ENCODE measurements at places on chromosomes 16 and 17.

DNA sequence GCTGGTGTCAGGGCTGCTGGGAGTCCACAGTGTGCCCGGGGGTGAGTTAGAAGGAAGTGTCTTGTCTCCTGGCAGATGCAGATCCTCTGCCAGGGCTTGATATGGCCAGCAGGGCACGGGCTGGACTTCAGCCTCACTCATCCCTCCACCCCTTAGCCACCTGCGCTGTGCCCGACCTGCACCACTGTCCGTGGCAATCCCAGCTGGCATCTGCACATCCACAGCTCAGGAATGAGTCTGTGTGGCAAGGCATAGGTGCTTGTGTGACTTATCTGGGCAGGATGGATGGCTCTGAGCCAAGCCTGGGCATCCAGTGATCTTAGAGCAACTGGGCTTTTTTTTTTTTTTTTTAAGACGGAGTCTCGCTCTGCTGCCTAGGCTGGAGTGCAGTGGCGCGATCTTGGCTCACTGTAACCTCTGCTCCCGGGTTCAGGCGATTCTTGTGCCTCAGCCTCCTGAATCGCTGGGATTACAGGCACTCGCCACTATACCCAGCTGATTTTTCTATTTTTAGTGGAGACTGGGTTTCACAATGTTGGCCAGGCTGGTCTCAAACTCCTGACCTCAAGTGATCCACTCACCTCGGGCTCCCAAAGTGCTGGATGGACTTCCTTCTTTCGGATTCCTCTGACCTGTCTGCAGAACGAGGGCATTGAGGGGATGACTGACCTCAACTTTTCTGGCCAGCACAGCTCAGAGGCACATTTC lies 22.5 kb upstream of the CACNG1 start:
- DNase-seq: no peak

- DNase-seq: no peak
Observed at GRCh38 chr17:2903193-2903974, 107.1 kb downstream of the RAP1GAP2 start.

GRCh38 chr16:15880434-15881308 lies 7.7 kb downstream of the CEP20 start:
- no peak for DNase-seq

DNA sequence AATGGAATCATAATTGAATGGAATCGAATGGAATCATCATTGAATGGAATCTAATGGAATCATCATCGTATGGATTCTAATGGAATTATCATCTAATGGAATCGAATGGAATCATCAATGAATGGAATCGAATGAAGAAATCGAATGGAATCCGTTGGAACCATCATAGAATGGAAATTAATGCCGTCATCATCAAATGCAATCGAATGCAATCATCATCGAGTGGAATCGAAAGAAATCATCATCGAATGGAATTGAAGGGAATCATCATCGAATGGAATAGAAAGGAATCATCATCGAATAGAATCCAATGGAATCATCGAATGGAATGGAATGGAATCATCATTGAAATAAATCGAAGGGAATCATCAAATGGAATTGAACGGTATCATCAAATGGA lies 217.2 kb downstream of the SHCBP1 start:
- DNase-seq: no peak

DNA sequence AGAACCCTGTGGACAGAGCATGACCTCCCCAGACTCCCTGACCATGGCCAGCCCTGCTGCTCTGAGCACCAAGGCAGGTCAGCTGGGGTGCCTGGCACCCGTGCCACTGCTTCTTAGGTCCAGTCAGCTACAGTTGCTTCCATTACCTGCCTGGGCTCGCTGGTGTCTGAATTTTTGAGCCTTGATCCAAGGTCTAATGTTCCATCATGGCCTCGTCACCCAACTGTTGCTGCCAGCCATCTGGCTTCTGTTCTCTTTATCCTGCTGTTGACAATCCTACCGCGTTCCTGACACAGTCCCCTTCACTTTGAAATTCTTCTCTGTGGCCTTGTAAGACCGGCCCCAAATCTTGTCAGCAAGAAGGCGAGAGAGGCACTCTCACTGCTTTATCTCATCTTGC lies 16.7 kb downstream of the GLYR1 start:
- no peak for DNase-seq

DNA sequence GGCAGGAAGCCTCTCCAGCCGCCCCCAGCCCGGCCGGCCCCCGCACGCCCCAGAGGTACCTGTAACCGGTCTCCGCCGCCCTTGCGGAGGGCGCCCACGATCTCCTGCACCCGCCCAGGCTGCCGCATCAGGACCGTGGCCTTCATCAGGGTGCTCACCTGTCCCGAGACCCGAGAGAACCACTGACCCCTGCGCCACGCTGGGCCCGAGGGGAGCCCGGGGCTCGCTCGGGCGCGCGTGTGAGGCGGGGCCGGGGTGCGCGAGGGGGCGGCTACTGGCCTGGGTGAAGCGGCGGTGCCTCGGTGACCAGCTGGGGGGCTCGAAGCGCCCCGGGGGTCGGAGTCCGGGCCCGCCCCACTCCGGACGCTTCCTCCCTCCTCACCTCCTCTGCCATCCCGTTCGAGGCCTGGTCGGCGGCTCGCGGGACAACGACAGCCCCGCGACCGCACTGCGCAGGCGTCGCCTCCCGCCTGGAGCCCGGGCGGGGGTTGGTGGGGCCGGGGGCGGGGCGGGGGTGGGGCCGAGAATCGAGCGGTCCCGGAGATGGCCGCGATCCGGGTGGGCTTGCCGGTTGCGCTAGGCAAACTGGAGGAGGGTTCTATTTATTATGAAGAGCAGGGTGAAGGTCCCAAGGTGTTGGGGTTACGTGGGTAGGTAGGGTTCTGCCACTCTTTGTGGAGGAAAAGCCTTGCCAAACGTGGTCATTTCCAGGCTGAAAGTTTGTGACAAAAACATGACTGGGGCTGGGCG lies at the start of gene NT5C3B:
NT5C3B (minus strand) TSS at position 433 of the 750 bp plus-strand sequence; CDS start at position 394, 39 bp downstream.
- peak; percentile 36 for DNase-seq

DNA sequence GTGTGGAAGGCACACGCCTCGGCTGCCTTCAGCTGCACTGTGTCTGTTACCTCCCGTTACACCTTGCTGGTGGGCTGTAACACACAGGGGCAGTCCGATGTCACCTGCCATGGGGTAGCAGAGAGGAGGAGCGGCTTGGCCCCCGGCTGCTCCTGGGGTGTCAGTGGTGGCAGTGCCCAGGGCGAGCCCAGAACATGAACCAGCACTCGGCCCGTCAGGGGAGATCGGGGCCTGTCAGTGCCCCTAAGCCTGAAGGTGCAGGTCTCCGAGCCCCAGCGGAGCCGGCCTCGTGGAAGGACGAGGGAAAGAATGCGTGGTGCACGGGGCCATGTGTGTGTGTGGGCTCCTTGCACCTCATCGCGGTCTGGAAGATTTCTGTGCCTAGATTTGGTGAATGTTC lies 15.4 kb downstream of the RGS11 start:
- DNase-seq: no peak

DNA sequence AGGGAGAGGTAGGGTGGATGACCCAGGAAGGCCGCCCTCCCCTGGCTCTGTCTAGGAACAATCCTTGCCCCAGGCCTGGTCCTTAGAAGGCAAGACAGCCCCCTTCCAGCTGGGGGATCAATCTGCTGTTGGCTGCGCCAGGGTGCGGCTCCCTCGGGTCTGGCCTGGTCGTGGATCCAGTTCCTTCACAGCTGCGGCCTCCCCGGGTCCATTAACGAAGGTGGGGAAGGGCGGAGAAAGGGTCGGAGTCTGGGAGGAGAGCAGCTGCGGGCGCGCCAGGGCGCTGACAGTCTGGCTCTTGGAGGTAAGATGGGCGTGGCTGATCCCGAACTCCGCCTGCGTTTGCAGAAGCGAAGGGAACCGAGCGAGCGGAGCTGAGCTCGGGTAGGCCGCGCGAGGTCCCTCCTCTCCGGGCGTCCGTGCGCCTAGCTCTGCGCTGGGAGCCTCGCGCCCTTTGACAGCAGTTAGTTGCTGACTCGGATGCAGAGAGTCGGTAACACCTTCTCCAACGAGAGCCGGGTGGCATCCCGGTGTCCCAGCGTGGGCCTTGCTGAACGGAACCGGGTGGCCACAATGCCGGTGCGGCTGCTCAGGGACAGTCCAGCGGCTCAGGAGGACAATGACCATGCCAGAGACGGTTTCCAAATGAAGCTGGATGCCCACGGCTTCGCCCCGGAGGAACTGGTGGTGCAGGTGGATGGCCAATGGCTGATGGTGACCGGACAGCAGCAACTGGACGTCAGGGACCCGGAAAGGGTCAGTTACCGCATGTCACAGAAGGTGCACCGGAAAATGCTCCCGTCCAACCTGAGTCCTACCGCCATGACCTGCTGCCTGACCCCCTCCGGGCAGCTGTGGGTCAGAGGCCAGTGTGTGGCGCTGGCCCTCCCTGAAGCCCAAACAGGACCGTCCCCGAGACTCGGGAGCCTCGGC lies at the start of gene HSPB9:
HSPB9 (plus strand) TSS at position 434 of the 933 bp plus-strand sequence; CDS start at position 481, 47 bp downstream.
- no peak for DNase-seq

DNA sequence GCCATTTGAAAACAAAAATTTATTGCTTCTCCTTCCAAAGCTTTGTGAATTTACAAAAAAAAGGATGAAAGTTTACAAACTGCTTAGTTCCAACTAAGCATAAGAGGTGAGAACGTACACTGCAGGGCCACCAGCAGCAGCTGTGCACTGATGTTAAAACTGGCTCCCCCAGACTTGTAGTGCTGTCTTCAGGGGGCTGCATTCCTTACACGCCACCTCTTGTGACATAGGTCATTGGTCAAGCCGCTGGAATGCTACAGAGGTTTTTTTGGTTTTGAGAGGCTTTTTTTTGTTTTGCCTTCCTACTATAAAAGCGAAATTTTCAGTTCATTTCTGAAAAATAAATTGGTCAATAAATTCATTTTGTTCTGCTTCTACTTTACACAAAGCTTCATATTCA lies 6.9 kb downstream of the IFT20 start:
- DNase-seq: no peak

- peak; percentile 42 for DNase-seq
Observed at GRCh38 chr16:71311553-71312158, 22.5 kb upstream of the CMTR2 start.

DNA sequence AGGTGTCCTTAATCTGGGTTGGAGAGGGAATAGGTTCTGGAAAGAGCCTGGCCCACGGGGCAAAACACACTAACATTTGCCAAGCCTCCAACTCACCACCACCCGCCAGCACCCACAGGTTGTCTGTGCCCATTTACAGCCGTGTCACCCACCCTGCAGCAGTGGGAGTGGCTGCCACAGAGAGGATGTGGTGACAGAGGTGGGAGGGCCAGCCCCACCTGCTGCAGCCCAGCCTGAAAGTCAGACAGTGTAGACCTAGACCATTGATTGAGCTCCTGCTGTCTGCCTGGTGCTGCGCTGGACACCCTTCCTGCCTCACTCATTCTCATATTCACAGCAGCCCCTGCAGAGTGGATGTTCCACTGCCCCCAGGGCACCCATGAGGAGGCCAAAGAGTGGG lies 44.7 kb downstream of the IL21R start:
- DNase-seq: no peak
